Umbilical cord (tissue), 2 donors: ENCODE measurements at places on chromosomes 3 and 15.

GRCh38 chr3:183449391-183449790, 21.0 kb upstream of the MCF2L2 start:
- DNase-seq, result peak; percentile 69

- DNase-seq, result peak; percentile 33
These were observed 62.5 kb upstream of the SKOR1 start for GRCh38 chr15:67762610-67763368.

DNA sequence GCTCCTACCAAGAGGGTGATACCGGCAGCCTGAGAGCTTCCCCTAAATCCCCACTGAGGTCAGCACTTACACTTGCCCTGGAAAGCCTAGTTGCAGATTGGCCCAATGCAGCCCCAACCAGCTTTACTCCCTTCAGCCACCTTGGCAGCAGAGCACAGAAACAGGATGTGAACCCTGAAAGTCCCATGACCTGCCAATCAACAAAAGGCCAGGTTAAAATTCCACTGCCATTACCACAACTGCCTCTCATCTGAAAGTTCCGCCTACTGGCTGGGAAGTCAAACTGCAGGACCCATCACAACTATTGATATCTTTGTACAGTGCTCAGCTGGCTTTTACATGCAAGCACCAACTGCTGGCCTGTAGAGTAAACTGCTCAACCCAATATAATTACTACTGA, 156.2 kb downstream of the ZMAT3 start:
- DNase-seq, result no peak

- no peak for DNase-seq
These were observed 271.0 kb upstream of the TBL1XR1 start for GRCh38 chr3:177468331-177468730.

- DNase-seq, result no peak
These were observed 60.8 kb upstream of the ZBTB38 start for GRCh38 chr3:141307351-141308059.

DNA sequence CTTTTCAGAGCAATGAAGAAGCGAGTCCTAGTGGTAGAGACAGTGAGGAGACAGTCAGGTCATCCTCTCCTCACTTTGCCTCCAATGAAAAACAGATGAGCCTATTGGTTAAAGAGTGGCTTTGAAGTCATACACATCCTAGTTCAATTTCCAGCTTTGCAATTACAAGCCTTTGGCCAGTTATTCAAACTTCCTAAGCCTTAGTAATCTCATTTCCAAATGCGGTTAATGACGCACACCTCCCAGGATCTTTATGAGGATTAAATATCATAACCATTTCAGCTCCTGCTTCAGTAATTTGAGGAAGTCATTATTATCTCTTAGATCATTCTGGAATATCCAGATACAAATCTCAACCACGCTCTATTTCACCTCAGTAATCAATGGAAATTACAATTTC, 10.0 kb upstream of the ST6GAL1 start:
- DNase-seq, result no peak
